A549 treated with Mapracorat at 1 μM for 4 hours (cell line): ENCODE measurements at places on chromosomes 7 and 10. TPM values are rescaled to one million over a fixed set of nuclear protein-coding genes. Genes with fewer than 3 reads are reported as not detected.

The TCAF1 gene
- total RNA-seq = 13.1 to 19.9 TPM (median 18.0 TPM) in 5 replicates

The IFIT2 gene
- total RNA-seq = 1.8 to 2.8 TPM (median 2.4 TPM) in 5 replicates

The MKI67 gene
- total RNA-seq = 57.5 to 70.6 TPM (median 64.6 TPM) in 5 replicates

The RNF148 gene
- total RNA-seq = not detected in 5 replicates

The ARHGEF35 gene
- total RNA-seq = 0.18 to 0.50 TPM (median 0.40 TPM) in 5 replicates

The AS3MT gene
- 3.2 to 4.5 TPM (median 3.9 TPM) in 5 replicates for total RNA-seq
